ENCODE measurements at places on chromosomes 13 and 19.

DNA sequence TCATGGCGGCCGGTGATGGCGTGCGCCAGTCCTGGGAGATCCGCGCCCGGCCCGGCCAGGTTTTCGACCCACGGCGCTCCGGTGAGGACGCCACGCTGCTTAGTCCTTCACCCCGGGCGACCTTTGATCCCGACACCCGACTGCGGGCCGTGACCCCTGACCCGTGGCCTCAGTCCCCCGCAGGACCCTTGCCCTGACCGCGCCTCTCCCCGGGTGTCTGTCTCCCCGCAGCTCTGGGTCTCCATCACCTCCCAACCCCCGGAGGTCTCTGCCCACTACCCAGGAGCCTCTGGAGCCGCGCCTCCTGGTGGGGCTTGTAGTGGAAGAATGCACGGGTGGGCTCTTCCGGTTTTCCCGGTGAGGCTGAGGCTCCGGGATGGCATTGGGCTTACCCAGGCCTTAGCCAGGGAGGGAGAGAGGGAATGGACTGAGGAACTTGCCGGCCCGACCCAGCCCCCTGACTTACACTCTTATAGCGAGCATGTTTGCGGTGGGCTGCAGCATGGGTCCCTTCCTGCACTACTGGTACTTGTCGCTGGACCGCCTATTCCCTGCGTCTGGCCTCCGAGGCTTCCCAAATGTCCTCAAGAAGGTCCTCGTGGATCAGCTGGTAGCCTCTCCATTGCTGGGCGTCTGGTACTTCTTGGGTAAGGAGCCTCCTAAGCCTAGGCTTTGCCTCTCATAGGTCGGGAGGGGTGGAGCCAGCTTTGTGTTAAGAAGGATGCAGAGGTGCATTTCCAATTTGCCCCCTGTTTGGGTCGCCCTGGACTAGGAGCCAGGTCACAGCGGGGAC is 566 bp downstream of the MPV17L2 start:
- DNase-seq, result no peak

DNA sequence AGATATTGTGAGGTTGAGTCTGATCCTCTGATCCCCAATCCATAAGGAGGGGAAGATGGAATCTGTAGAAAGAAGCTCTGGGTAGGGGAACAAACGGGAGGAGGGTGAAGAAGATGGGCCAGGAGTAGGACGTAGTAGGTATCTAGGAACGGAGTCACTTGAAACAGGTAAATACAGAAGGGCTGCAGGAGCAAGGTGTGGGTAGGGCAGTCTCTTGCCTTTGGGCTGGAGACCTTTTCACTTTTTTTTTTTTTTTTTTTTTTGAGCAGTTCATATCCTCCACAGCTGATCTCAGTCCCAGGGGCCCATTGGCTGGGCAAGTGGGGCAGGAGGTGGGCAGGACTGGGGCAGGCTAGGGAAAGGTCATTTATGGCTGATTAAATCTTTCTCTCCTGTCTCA is 1.5 kb downstream of the BCKDHA start:
- no peak for DNase-seq

DNA sequence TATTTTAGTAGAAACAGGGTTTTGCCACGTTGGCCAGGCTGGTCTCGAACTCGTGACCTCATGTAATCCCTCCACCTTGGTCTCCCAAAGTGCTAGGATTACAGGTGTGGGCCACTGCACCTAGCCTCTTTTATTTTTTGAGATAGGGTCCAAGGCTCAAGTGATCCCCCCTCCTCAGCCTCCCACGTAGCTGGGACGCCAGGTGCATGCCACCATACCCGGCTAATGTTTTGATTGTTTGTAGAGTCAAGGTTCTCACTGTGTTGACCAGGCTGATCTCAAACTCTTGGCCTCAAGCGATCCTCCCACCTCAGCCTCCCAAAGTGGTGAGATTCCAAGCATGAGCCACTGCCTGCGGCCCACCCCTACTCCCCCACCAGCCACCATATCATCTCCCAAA is 6.3 kb downstream of the SLC7A9 start:
- no peak for DNase-seq

- no peak for DNase-seq
These were observed 631.8 kb upstream of the KLF12 start for GRCh38 chr13:74765955-74766354.

DNA sequence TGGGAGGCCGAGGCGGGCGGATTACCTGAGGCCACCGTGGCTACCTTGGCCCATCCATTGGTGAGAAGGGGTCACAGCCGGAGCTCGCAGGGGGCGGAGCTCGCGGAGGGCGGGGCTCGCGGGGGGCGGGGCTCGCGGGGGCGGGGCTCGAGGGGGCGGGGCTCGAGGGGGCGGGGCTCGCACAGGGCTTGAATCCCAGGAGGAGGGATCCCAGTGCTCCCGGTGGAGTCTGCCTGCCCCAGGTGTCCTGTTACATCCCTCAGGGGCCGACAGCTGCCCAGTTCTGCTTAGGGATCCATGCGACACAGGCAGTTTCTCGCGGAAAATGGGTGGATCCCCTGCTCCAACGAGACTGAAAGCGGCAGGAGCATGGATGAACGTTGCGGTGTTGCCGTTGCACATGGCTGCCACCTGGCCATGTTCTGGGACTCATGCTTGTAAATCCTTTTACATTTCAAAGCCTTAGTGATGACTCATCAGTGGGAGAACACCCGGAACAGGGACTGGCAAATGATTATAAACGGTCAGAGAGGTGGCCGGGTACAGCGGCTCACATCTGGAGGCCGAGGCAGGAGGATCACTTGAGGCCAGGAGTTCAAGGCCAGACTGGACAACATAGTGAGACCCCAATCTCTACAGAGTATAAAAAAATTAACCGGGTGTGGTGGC is 25.1 kb downstream of the TMPRSS9 start:
- DNase-seq, result no peak
